ENCODE measurements at places on chromosomes 1 and 21.
A peak's percentile ranks its signal among the peaks of the same experiment; 100 is the strongest.

GRCh38 chr1:184567009-184567408, 180.2 kb downstream of the C1orf21 start:
- no peak for DNase-seq

DNA sequence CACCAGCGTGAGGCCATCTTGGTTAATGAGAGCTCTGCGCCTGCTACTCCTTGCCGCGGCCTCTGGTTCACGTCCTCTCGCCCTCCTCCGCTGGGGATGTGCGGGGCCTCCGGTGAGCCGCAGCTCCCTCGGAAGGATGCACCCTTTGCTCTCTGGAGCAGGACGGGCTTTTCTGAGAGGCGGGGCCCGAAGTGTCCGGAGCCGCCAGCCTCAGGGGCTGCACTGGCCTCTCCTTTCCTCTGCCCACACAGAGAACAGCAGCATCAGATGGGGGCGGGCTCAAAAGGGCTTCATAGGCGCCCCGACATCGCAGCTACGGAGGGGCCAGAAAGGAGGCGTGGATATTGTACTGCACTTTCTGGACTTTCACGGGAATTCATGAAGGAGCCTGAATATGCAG, 284.7 kb downstream of the CAMTA1 start:
- no peak for DNase-seq

GRCh38 chr1:8349961-8350360, 32.0 kb downstream of the SLC45A1 start:
- DNase-seq, result no peak

DNA sequence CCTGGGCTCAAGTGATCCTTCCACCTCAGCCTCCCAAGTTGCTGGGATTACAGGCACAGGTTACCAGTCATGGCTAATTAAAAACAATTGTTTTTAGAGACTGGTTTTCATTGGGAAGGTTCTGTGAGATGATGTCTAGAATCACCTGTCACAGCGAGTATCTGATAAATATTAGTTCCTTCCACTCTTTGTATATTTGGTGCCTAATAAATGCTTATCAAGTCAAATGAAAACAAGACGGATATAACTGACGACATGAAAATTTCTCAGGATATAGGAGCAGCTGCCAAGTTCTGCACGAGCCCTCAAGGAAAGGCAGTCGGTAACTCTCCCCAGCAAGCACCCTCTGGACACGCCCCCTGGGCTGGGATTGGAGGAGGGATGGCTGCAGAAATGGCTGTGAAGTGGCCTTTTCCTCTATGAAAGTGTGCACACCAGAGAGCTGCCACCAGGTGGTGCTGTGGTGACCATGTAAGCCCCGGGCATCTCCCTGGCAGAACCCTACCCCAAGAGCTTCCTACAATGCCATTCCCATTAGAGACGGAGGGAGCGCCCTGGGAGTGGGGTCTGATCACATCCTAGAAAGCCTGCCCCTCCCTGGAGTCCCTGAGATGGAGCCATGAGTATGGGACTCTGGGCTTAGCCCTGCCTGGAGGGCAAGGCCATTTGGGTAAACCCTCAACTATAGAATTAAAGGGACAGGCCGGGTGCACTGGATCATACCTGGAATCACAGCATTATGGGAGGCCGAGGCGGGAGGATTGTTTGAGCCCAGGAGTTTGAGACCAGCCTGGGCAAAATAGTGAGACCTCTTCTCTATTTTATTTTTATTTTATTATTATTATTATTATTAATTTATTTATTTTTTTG, 50.9 kb downstream of the HTR6 start:
- DNase-seq, result peak; percentile 38

DNA sequence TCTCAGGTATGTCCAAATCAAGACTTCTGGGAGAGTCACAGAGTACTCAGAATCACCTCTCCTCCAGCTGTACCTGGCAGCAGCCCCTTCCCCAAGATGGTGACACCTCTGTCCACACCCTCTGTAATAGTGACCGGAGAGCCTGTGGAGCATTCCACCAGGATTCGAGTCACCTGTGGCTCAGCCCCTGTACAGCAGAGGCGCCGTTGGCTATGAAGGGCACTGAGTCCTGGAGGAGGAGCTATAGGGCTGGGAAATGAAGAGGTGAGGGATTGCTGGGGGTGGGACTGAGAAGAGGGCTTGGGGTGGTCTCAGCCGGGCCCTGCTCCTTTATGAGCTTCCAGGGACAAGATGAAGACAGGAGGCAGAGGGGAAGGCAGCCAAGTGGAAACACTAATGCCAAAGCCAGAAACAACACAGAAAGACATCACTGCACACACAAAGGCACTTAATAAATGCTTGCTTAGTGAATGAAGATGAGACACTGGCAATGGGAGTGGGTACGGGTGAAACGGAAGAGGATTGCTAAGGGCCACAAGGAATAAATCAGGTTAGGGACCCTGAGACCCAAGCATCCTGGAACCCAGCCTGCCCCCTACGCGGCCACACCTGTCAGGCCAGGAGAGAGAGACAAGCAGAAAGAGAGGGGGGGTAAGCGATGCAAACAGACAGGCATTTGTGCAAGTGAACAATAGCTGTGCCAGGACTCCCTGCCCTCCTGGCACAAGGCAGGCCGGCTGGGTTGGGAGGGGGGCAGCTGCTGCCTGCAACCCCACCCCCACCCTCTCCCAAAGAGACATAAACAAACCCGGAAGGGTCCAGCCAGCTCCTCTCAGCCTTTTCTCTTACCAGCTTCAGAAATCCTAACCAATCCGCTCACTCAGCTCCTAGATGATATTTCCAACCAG, 3.9 kb downstream of the ARHGEF2 start:
- no peak for DNase-seq

DNA sequence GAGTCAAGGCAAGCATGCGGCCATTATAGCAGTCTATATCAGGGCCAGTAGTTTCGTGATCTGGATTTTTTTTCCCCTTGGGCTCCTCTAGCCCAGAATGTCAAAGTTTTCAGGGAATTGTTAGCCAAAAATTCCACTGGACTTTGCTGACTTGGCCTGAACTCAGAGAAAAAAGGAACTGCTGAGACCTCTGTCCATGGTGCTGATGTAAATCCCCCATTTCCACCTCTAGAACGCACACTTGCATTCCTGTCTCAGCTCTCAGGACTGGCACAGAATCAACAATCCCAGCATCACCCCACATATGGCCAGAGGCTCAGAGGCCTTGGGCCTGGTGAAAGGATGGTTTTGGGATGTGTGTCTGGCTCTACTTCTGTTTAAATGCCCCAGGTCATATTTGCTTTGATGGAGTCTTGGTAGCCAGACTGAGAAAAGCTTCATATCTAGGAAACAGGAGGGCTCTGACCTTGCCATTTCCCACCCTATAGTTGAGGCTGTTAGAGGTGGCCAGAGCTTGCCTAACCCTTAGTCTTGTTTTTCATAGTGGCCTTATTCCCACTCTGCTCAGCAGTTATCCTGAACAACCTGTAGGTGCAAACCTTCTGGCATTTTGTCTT, 16.9 kb upstream of the EFCAB14 start:
- no peak for DNase-seq

- no peak for DNase-seq
Measured at GRCh38 chr1:22320587-22321344, 130.9 kb upstream of the ZBTB40 start.

GRCh38 chr1:39394059-39394458, 97.4 kb upstream of the BMP8A start:
- no peak for DNase-seq

GRCh38 chr1:226607268-226607660, 58.7 kb downstream of the STUM start:
- no peak for DNase-seq

DNA sequence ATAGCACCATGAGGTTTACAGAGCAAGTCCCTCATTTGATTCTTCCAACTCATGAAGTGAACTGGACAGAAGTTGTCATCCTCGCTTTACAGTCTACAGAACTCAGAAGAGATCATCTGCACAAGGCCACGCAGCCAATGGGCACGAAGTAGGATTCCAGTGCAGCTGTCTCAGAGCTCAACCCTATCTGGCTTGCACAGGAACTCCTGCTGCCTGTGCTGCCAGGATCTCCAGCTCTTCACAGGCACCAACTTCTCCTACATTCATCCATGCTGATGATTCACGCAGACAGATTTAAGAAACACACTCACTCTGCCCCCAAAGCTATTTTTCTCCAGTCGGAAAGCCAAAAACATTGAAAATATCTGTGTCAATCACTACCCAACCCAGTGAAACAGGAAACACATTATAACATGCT, 157.0 kb downstream of the RERE start:
- DNase-seq, result no peak

DNA sequence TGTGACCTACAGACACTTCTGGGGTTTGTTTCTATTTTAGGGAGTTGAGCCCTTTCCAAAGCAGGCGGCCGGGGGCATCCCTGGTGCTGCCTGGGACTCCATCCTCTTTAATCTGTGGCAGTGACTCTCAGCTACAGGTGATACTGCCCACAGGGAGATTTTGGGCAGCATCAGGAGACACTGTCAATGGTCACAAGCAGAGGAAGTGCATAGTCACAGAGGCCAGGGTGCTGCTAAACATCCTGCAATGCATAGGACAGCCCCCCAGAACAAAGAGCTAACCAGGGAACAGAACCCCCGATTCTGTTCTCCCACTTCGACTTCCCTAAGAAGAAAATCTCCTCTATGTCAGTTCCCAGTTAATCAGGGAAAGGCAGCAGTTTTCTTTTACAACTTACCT, 66.2 kb downstream of the TEX35 start:
- DNase-seq, result no peak

DNA sequence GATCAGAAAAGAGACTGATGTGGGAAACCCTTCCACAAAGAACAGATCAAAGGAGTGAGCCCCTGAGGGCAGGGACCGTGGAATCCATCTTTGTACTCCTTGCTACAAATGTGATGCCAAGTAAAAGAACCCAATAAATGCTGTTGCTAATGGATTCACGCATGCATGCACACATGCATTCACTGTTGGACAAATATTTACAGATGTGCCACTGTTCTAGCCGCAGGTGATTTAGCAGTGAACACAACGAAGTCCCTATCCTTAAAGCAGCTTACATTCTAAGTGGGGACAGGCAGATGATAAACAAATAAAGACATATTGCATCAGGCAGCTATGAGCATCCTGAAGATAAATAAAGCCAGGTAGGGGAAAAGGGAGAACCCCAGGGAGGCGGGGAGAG, 67.8 kb downstream of the ITPKB start:
- DNase-seq, result no peak

DNA sequence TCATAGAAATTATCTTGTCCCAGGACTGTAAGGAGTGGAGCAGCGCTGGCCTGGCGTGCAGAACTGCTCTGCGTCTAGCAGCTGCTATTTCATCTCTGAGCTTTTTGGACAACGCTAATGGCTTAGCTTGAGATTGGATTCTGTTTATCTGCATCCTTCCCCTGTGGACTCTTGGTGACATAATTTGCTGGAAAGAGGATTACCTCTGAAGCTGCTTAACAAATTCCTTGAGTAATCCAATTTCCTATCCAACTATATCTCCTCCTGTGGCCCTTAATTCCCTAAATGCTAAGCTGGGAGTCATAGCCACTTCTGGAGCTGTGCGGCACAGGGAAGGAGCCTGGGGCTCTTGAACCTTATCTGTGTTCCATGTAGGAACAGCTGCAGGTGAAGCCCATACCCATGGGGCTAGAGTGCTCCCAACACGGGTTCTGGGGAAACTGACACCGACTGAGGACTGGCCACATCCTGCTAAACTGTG, 43.2 kb downstream of the IL6R start:
- no peak for DNase-seq

GRCh38 chr1:215569986-215570824, 3.1 kb downstream of the KCTD3 start:
- DNase-seq, result no peak

DNA sequence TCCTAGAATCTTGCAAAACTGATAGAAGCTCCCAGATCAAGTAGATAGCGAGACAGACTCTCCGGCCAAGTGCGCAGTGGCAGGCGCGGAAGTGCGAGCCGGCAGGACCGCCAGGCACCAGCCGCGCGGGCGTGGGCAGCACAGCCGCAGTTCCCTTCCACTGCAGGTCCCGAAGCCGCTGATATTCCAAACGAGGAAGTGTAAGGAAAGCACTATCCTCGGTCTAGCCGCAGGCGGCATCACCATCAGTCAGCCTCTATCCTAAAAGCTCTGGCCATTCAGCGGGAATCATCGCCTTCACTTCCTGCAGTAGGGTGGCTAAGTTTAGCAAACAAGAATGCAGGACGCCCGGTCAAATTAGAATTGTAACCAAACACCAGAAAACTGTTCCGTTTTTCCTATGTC, 710 bp downstream of the GLRX2 start:
- no peak for DNase-seq

All from activated naive CD4-positive, alpha-beta T cell (primary cell).